GM19239 (cell line): ENCODE measurements at places on chromosomes 12 and 14.

- DNase-seq = no peak
Measured at GRCh38 chr14:77950371-77951063, 150.6 kb downstream of the ADCK1 start.

DNA sequence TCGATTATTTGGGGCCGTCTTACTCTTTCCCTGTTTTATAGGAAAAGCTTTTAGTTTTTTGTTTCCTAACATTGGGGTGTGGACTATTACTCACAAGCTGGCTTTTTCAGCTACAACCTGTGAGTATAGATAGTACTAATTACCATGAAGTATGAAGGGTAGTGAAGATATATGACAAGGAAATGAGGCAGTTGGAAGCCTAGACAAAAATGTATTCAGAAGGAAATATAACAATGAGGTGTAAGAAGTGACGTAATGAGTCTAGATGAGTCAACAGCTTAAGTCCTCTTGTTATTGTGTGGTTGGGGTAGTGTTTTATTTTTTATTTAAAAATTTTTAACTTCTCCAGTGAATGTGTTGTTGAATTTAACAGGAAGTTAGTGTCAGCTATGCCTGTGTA is 804.5 kb downstream of the NRXN3 start:
- no peak for DNase-seq

- DNase-seq = no peak
Measured at GRCh38 chr12:29889737-29890136, 106.0 kb upstream of the TMTC1 start.

- peak; percentile 70 for DNase-seq
Measured at GRCh38 chr14:91323671-91324605, 79.4 kb upstream of the GPR68 start.
